ENCODE measurements at places on chromosomes 7 and 10.

DNA sequence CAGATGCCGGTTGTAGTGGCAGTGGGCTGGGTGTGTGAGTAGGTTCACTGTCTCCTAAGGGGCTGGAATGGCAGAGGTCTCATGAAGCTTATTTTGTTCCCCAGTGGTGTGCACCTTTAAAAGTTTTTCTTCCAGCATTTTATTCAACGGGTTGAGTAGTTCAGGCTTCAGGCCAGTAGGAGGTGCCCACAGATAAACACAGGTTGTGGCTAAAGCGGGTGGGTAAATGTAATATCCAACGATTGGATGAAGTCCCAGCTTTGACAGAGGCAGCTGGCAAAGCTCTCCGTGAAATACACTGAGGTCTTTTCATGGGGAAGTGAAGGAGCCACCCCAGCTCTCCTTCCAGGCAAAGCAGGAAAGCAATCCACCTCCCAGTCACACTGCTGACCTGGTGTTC is 339.8 kb upstream of the LRRTM3 start:
- no peak for DNase-seq

DNA sequence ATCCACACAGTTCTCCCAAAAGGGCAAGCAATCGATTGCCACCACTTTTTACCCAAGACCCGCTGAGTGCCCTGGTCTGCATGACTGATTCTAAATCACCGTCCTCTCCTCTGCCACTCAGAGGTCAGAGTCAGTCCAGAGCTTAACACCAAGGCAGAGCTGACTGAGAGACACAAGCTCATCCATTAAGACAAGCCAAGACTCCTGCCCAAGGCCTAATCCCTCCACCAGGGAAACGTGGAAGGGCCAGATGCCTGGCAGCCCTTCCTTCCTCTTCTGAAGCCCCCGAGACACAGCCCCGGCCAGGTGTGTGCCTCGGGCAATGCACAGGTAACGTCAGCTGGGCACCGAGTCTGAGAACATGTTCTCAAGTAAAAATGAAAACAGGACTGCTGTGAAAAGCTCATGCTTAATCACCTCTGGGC is 51.7 kb downstream of the DIP2C start:
- no peak for DNase-seq

- DNase-seq = no peak
These were observed 6.3 kb downstream of the NAT16 start for GRCh38 chr7:101173752-101174244.

- DNase-seq = peak; percentile 44
These were observed 1.6 kb downstream of the ZNF467 start for GRCh38 chr7:149771720-149772240.

DNA sequence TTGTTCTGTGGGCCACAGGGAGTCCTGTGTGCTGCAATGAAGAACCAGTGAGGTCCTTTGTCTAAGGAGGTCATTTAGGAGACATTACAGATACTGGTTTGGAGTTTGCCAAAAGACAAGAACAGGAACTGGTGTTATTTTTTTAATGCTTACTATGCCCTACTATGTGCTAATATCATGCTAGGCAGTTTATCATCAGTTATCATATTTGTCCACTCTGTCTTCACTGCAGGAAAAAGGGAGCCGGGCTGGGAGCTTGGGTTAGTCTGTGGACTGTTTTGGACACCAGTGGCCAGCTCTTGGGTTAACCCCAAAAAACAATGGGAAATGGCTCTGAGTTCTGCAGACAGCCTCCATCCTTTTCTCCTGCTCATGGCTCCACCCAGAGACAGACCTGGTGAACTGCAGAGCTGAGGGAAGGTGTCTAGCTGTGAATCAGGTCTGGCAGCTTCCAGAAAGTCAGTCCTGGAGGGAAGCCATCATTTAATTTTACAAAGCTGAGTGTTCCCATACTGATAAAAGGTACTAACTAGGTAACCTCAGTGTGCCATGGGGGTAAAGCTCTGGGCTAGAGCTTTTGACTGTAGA is 101.2 kb upstream of the ZNF746 start:
- DNase-seq = no peak

DNA sequence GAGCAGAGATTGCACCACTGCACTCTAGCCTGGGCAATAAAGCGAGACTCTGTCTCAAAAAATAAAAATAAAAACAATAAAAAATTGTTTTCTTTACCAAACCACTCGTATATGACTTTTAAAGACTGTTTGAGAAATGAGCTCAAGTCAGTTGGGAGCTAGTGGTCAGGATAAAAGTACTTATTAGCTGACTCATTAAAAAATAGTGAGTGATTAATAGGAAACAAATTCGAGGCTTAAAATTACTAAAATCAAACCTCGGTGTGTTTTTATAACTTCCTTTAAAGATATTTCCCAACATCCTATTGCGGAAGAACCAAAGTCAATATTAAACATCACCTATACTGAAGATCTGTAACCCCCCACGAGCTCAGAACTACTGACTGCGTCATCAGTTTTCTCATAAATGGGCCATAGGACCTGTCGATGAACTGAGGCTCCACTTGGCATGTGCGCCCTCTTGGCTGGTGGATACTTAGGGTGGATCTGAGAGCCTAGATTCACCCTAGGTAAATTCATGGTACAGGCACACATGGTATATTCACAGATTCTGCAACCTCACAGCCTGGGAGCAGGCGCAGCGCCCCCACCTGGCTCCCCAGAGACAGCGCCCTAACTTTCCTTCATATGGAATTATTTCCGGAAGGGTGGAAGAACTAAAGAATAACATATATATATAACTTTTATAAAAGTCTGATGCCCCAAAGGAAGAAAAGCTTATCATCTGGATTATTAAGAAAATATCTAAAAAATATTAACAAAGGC is 9.2 kb downstream of the MKI67 start:
- no peak for DNase-seq

GRCh38 chr10:112919721-112920120 is 30.3 kb upstream of the TCF7L2 start:
- no peak for DNase-seq

DNA sequence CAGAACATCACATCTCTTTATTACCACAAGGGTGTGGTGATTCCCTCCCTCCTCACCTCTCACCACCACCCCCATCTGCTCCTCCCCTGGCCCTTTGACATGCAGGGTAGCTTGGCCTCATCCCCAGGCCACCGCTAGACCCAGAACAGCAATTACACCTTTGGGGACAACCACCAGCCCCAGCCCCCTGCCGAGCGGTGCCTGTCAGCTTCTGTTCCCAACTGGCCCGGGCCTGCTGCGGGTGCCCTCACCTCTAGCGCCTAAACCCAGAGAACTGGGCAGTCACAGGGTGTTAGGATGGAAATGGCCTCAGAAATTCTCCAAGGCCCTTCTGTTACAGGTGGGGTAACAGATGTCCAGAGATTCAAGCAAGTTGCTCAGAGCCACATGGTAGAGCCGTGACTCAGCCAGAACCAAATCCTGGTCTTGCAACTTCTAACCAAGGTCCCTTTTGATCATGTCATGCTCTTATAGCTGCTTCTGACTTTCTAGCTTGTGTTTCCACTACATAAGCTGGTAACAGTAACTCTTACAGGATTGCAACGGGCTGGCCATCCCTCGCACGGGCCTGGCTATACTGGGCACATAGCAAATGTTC is 78.0 kb downstream of the PRKAG2 start:
- DNase-seq = peak; percentile 51

GRCh38 chr10:34320265-34320664 is 494.8 kb downstream of the PARD3 start:
- DNase-seq = peak; percentile 28

- DNase-seq = no peak
These were observed 618.7 kb downstream of the DNAJB6 start for GRCh38 chr7:157955348-157955999.

All from DMS 273 treated with DMSO at 0.1 percent for 48 hours (cell line).